ENCODE measurements at places on chromosomes 2 and 18.
A peak's percentile ranks its signal among the peaks of the same experiment; 100 is the strongest.

DNA sequence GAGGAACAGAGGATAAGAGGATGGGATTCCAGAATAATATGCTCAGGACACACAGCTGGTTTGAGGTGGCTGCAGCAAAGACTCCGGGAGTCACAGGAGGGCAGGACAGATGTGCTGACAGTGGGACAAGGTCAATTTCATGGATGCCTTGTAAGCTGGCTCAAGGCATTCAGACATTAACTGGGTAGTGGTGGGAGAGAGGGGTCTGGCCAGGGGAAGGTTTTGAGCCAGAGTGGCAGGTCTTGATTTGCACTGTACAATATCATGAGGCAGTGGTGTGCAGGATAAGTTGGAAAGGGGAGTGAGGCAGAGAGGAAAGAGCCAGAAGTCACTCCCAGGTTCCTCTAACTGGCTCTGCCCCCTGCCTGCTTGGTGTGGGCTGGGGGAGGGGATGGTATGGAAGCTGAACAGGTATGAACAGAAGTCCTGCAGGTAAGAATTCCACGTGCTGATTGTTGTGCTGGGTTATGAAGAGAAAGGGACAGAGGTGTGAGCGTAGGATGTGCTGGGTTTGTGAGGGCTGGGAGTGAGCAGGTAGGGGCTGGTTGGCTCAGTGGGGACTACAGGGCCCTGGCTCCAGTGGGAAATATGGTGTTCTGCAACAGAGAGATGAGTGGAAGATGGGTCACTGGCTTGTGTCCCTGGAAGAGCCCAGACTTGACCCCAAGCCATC lies 141.7 kb upstream of the COPS8 start:
- no peak for DNase-seq

GRCh38 chr2:210203147-210203546 lies 22.1 kb downstream of the ACADL start:
- no peak for DNase-seq

GRCh38 chr2:193776988-193777387 lies 1582.3 kb upstream of the TMEFF2 start:
- DNase-seq, result no peak

- DNase-seq, result no peak
These were observed 71.2 kb downstream of the NUP35 start for GRCh38 chr2:183195397-183195796.

- no peak for DNase-seq
These were observed 21.6 kb upstream of the GPR55 start for GRCh38 chr2:230946429-230947234.

GRCh38 chr18:48340560-48340959 lies 68.6 kb downstream of the ZBTB7C start:
- no peak for DNase-seq

DNA sequence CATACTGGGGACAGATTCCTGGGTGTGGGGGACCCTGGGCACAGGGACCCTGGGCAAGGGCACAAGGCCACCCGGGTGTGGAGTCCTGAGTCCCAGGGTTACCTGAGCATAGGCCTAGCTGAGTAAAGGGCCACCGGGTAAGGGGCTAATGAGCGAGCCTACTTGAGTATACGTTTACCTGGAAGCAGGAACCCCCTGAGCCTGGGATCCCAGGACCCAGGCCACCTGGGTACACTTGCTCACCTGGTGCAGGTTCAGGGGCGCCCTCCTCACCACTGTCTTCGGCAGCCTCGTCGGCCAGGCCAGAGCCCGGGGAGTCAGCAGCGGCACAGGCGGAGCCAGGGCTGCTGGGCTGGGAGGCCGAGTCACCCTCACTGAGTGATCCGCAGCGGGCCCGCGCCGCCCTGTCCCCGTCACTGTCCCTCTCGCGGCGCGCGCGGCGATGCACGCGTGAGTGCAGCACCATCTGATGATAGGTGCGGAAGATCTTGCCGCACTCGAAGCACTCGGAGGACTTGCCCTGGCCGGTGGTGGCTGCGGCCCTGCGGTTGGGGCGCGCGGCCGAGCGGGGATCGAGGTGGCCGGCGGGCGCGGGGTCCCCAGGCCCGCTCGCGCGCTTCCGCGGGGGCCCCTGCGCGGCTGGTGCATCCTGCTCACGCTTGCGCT lies 53.9 kb downstream of the ZNF516 start:
- DNase-seq, result no peak

- no peak for DNase-seq
These were observed 18.2 kb upstream of the ACSL3 start for GRCh38 chr2:222842491-222843174.

- DNase-seq, result no peak
These were observed 79.4 kb downstream of the SLC4A3 start for GRCh38 chr2:219706823-219707281.

DNA sequence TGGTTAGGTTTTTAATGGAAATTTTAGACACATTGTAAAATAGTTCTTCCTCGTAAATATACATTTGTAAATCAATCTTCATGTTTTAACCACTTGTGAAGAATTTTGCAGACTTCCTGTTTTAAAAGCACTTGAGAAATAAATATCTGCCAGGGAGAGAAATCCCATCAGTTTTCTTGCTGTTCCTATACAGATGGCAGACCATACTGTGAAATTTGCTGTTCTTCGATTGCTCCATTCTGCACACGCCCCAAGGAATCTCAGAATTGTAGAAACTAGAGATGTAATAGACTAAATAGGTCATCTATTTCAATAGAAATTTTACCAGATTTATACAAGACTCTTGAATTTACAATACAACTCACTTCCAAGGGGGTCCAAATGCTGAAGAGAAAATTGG lies 75.8 kb upstream of the PIK3C3 start:
- DNase-seq, result no peak

DNA sequence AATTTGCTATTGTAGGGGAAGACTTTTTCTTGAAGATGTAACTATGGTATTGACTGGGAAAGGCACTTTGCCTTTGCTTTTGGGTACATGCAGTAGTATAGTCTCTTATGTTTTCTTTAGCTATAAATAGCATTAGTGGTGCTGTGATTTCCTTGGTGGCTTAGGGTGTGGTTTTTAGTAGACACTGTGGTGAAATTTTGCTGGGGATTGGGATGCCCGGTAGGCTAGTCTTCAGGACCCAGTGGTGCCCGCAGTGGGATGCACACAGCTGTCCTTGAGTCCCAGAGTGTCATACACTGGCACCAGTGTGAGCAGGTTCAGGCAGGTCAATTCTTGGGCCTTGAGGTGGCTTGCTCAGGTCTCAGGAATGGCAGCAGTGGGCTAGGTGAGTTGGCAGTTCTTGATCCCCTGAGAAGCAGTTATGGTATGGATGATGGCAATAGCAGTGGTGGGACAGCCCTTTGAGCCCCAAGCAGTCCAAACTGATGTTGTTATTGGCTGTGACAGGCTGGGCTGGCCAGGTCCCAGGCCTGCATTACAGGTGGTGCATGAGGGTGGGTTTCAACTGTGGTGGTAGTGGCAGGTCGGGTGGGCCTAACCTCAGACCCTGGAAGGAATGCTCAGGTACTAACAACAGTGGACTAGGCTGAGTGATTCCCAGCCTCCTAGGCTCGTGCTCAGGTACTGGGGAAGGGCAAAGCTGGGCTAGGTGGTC lies 124.3 kb downstream of the XRCC5 start:
- DNase-seq, result no peak

GRCh38 chr18:293536-293935 lies 25.7 kb upstream of the THOC1 start:
- no peak for DNase-seq

GRCh38 chr2:219128396-219128795 lies 32.2 kb downstream of the NHEJ1 start:
- no peak for DNase-seq

- no peak for DNase-seq
These were observed 106.9 kb downstream of the GFPT1 start for GRCh38 chr2:69279931-69280681.

GRCh38 chr18:28039078-28039477 lies 137.9 kb downstream of the CDH2 start:
- DNase-seq, result no peak

DNA sequence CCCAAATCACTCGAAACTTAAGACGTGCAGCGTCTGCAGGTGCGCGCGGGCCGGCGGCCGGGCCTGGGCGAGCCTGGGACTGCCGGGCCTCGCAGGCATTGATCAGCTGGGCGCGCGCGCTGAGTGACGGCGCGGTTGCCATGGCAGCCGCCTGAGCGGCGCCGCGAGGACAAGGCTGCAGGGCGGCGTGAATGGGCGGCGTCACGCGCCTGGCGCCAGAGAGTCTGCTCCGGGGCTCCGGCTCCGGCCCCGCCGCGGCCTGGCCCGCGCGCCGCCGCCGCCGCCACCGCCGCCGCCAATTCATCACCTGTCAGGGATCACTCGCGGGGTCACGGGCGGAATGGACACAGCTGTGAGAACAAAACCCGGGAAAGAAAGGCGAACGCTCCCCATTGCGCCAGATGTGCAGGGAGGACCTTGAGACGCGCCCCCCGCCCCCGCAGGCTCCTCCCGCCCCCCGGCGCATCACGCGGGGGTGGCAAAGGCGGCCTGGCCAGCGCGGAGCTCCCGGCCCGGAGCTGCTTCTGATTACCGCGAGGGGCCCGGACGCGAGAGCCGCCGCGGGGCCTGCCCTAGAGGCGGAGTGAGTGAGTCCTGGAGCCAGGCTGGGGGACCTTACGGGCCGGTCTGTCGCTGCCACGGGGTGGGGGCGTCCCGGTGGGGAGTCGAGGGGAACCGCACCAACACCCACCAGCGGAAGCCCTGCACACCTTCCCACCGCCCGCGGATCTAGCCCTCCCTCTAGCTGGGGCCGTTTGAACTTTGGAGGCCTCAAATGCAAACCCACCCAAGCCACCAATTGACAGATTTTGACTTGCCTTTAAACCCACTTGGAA lies 2.9 kb upstream of the ID2 start:
- DNase-seq, result peak; percentile 91

DNA sequence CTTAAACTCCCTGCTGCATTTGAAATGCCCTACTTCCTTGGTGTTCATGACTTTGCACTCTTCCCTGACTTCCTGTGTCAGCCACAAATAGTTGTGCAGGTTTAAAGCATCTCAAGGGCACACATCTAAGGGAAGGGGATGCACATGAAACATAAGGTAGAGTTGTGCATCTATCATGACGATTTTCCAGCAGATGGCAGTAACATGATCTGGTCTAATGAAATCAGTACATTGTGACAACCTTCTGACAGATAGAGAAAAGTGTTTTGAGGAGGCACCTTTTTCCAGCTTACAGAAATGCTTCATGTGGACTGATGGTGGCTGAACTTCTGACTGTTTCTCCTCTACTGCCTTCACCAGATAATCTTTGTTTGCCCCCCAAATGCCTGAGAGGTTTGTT lies 238.9 kb downstream of the XIRP2 start:
- no peak for DNase-seq

DNA sequence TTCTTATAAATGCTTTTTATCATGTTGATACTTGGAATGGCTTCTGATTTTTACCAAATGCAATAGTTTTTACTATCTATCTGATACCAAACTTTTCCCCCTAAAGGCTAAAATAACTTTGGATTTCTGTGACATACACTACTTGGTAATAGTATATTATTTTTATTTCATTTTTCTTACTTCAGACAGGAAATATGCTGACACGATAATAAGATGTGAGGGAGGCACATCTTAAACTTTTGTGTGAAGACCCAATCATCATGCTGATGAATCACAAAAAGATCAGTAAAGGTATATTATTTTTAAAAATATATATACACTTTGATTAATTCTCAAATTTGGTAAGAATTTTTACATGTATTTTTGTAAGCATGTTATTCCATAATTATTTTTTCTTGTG lies 122.8 kb downstream of the TGIF1 start:
- no peak for DNase-seq

DNA sequence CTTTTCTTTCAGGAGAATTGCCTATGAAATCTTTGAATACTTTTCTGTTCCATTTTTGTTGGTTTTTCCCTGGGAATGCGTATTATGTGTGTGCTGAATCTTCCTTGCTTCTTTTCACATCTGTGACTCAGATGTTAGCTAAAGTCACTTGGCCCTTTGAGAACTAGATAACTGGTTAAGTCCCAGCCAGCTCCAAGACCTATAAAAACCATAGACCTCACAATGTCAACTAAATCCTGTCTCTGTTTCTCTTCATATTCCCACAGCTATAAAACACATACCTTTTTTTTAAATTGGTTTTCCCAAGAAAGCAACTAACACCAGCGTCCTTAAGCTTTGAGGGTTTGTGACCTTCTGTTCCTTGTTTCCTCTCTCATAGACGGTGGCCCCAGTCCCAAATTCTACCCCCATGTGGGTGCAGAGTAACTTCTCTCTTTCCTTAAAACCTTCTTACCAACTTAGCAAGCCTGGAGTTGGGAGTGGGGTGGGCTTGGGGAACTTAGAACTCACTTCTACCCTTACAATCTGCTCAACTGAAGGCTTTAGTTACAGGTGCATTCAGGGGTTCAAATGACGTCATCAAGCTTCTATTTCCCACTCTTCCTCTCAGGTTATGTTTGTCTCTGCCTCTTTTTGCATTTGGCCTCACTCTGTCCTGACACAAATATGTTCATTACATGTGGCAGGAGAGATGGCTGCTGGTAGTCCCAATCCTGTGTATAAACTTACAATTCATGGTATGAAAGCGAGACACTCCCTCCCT lies 58.1 kb upstream of the TGIF1 start:
- DNase-seq, result no peak

GRCh38 chr2:120490091-120490798 lies 144.3 kb downstream of the INHBB start:
- DNase-seq, result no peak

- no peak for DNase-seq
These were observed 46.7 kb downstream of the LDLRAD4 start for GRCh38 chr18:13265008-13265910.

DNA sequence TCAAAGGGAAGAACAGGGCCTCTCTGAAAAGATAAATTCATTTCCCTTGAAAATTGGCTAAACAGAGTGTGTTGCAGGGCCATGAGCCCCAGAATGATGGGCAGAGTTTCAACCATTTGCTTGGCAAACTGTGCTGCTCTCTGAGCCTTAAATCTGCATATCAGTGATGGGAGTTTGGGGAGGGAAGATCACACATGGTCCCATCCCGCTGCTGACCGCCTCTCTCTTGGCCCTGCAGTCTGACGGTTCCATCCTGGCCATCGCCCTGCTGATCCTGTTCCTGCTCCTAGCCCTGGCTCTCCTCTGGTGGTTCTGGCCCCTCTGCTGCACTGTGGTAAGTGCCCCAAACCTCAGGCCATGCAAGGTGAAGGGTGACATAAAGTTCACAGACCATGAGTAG lies 139.0 kb downstream of the ANTXR1 start:
- no peak for DNase-seq

- DNase-seq, result peak; percentile 61
These were observed 86.6 kb upstream of the ZFP36L2 start for GRCh38 chr2:43312755-43313641.

- DNase-seq, result no peak
These were observed 71.3 kb downstream of the PDK1 start for GRCh38 chr2:172627181-172627580.

- no peak for DNase-seq
These were observed 599.9 kb downstream of the RNF144A start for GRCh38 chr2:7517088-7517487.

DNA sequence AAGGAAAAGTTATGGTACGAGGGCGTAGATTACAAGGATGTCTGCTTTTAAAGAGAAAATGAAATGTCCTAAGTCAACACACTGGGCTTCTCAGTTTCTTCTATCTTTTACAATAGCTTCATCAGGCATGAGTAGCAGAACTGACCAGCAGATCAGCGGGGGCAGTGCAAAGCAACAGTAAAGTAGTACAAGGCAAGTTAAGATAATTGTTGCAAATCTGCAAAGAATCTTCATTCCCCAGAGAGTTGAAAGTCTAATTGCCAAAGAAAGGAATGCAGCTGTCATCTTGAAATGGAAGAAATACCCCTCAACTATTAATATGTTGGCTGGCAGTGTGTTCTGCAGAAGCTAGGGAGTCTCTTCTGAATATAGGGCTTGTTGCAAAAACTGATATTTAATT lies 60.2 kb upstream of the SLC39A10 start:
- DNase-seq, result no peak
